ENCODE measurements at places on chromosomes 13 and 19. TPM values are rescaled to one million over a fixed set of nuclear protein-coding genes. Genes with fewer than 3 reads are reported as not detected.

DNA sequence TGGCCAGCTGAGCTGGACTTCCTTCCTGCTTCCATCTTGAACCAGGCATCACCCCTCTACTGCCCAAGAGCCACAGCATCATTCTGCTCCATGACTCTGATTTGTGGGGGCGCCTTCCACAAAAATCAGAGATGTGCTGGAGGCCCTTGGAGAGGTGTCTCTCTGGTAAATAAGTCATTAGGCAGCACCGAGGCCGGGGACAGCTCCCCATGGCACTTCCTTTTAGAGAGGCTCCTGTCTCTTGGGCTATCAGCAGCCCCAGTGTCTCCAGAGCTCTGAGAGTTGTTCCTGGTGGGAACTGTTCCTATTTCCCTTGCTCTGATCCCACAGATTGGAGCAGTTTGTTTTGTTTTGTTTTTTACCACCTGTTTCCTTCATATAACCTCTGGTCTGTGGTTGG is 19.9 kb downstream of the NWD1 start:
- H3K36me3 ChIP-seq: no peaks in the 10 kb centered on the region
- DNase-seq: no peak
- no peak overlapping the region for H3K27ac ChIP-seq
- no peaks in the 10 kb centered on the region for H3K4me1 ChIP-seq
- H3K27me3 ChIP-seq: no peaks in the 10 kb centered on the region

DNA sequence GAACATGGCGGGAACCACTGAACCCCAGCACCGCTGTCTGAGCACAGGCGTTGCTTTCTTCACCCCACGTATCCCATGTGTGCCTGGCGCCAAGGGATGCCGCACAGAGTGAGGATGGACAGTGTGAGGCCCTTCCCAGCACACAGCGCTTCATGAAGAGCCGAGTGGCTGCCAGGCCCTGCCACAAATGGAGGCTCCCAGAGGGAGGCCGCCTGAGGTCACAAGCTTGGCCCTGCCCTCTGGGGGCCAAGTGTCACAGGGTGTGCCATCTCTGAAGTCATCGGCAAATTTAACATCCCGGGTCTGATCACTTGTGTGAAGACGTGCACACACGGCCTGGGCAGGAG is 24.4 kb downstream of the MPND start:
- DNase-seq: no peak
- H3K27ac ChIP-seq: no peak overlapping the region
- H3K4me3 ChIP-seq: no peak overlapping the region
- no peaks in the 10 kb centered on the region for H3K27me3 ChIP-seq
- peaks cover 36% of the 10 kb centered on the region for H3K4me1 ChIP-seq

DNA sequence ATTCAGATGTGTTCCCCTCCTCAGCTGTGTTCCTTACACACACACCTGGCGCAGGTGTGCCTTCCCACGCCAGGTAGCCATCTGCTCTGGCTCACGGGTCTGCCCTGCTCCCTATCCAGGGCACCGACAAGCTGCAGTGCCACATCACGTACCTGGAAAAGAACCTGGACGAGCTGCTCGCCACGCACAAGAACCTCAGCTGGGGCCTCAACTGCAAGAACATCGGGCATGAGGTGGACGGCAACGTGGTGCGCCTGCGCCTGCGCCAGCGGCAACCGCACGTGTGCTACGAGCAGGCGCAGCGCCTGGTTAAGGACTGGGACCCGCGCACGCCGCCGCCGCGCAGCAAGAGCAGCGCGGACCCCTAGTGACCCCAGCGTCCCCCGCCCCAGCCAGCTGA is 26.5 kb upstream of the CASP14 start:
- H3K4me1 ChIP-seq: no peaks in the 10 kb centered on the region
- no peaks in the 10 kb centered on the region for H3K36me3 ChIP-seq
- no peak overlapping the region for H3K27ac ChIP-seq
- no peak overlapping the region for H3K4me3 ChIP-seq
- H3K27me3 ChIP-seq: no peaks in the 10 kb centered on the region

DNA sequence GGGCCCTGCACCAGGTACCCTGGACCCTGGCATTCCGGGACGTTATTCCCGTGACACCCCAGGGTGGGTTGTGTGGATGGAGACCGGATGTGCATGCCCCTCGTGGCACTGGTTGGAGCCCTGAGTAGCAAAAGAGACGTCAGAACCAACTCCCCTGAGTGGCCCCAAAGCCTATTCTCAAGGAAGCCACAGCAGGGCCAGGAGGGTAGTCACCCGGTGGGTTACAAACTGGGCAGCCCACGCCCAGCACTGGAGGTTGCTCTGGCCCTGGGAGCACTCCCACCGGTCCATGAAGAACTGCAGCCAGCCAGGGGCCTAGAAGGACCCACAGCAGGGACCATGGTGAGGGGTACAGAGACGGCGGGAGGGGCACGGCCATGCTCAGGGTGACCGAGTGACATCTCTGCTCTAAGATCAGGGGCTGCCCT is 7.5 kb downstream of the KLF16 start:
- H3K4me3 ChIP-seq: peak overlapping the region; percentile 84
- H3K36me3 ChIP-seq: no peaks in the 10 kb centered on the region
- no peak for DNase-seq
- H3K27ac ChIP-seq: peak overlapping the region; percentile 95

Gene ZNF43
- 22.7 TPM for total RNA-seq

- H3K27me3 ChIP-seq: peaks cover 7% of the 10 kb centered on the region
- DNase-seq: no peak
- no peaks in the 10 kb centered on the region for H3K4me1 ChIP-seq
- H3K27ac ChIP-seq: no peak overlapping the region
Measured at GRCh38 chr13:25192936-25193335, 20.8 kb upstream of the AMER2 start.

DNA sequence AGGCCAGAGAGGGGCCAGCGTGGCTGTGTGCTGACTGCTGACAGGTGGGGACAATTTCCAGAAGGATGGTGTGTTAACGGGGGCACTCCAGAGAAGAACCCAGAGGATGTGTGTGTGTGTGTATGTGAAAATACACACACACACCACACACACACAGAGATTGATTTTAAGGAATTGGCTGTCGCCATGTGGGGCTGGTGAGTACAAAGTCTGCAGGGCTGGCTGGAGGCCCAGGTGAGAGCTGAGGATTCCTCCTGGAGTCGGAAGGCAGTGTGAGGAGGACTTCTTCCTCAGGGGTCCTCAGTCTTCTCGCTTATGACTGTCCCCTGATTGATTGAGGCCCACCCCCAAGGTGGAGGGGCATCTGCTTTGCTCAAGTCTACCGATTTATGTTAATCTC is 7.6 kb upstream of the GJB6 start:
- no peaks in the 10 kb centered on the region for H3K4me1 ChIP-seq
- DNase-seq: no peak
- no peaks in the 10 kb centered on the region for H3K36me3 ChIP-seq
- no peaks in the 10 kb centered on the region for H3K27me3 ChIP-seq
- no peak overlapping the region for H3K27ac ChIP-seq
- H3K4me3 ChIP-seq: no peak overlapping the region

DNA sequence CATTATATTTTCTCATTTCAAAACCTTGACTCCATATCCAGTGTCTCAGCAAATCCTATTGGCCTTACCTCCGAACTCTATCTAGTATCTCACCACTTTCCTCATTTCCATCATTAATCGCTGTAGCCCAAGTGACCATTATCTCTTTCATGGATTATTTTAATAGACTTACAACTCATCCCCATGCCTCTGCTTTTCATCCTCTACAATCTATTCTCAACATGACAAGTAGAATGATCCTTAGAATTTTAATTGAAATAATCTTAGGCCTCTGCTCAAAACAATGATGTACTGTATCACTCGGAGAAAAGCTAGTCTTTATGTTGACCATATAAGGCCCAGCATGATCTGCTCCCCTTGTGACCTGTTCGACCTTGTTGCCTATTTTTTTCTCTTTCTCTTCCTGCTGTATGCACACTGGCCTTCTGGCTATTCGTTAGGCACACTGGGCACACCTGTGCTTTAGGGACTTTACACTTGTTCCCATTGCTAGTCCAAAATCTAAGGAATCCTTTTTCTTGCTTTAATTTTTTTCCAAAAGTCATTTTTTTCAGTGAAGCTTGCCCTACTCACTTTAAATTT is 21.4 kb downstream of the DNAJC15 start:
- H3K27me3 ChIP-seq: no peaks in the 10 kb centered on the region
- no peak for DNase-seq
- H3K36me3 ChIP-seq: no peaks in the 10 kb centered on the region
- H3K4me3 ChIP-seq: no peak overlapping the region
- no peak overlapping the region for H3K27ac ChIP-seq

Gene MISP
- not detected for total RNA-seq

- H3K4me1 ChIP-seq: peaks cover 17% of the 10 kb centered on the region
- peaks cover 16% of the 10 kb centered on the region for H3K27me3 ChIP-seq
- no peaks in the 10 kb centered on the region for H3K36me3 ChIP-seq
- DNase-seq: peak; percentile 34
Measured at GRCh38 chr19:14059093-14059480, 2.8 kb downstream of the PALM3 start.

GRCh38 chr13:76939215-76939614 is 9.1 kb upstream of the ACOD1 start:
- no peak overlapping the region for H3K27ac ChIP-seq
- no peaks in the 10 kb centered on the region for H3K4me1 ChIP-seq
- no peak for DNase-seq
- no peaks in the 10 kb centered on the region for H3K27me3 ChIP-seq
- no peaks in the 10 kb centered on the region for H3K36me3 ChIP-seq

Gene SWSAP1
- total RNA-seq: 2.2 TPM

Gene ZNF816
- total RNA-seq: 11.0 TPM

DNA sequence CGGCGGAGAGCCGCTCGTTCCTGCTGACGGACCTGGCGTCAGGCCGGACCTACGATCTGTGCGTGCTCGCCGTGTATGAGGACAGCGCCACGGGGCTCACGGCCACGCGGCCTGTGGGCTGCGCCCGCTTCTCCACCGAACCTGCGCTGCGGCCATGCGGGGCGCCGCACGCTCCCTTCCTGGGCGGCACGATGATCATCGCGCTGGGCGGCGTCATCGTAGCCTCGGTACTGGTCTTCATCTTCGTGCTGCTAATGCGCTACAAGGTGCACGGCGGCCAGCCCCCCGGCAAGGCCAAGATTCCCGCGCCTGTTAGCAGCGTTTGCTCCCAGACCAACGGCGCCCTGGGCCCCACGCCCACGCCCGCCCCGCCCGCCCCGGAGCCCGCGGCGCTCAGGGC is 8.4 kb downstream of the LRFN3 start:
- H3K27ac ChIP-seq: no peak overlapping the region
- peaks cover 5% of the 10 kb centered on the region for H3K4me1 ChIP-seq
- H3K36me3 ChIP-seq: no peaks in the 10 kb centered on the region
- no peak for DNase-seq
- H3K27me3 ChIP-seq: no peaks in the 10 kb centered on the region

DNA sequence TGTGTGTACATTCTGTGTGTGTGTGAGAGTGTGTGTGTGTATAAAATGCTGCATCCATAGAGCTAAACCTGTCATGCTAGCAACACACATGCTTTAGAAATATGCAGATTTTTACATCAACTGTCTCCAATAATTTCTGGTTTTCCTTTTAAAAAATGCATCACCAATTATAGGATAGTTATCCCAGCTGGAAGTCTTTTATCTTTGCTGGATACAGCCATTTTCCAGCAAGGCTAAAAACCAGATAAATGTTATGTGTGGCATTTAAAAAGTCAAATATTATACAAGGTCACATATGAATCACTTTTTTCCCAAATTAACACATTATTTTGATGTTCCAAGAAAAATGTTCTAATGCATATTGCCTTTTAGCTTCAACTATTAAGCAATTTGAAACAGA is 202.0 kb upstream of the IPO5 start:
- no peaks in the 10 kb centered on the region for H3K27me3 ChIP-seq
- H3K4me3 ChIP-seq: no peak overlapping the region
- H3K36me3 ChIP-seq: no peaks in the 10 kb centered on the region
- H3K4me1 ChIP-seq: no peaks in the 10 kb centered on the region
- no peak for DNase-seq

- peaks cover 5% of the 10 kb centered on the region for H3K4me1 ChIP-seq
- no peak for DNase-seq
- H3K36me3 ChIP-seq: peaks cover 6% of the 10 kb centered on the region
- H3K27ac ChIP-seq: no peak overlapping the region
- no peaks in the 10 kb centered on the region for H3K27me3 ChIP-seq
- H3K4me3 ChIP-seq: no peak overlapping the region
Measured at GRCh38 chr19:15234431-15235130, 2.3 kb upstream of the EPHX3 start.

GRCh38 chr19:11196406-11197287 is 698 bp downstream of the KANK2 start:
- peak overlapping the region; percentile 54 for H3K4me3 ChIP-seq
- peak overlapping the region; percentile 24 for H3K27ac ChIP-seq
- DNase-seq: no peak
- H3K36me3 ChIP-seq: no peaks in the 10 kb centered on the region
- no peaks in the 10 kb centered on the region for H3K27me3 ChIP-seq

Gene ETHE1
- total RNA-seq: 34.4 TPM

Gene LRP3
- not detected for total RNA-seq

Gene NCAN
- total RNA-seq: not detected

GRCh38 chr13:77584106-77584505 is 48.6 kb downstream of the SCEL start:
- no peaks in the 10 kb centered on the region for H3K36me3 ChIP-seq
- no peak for DNase-seq
- no peaks in the 10 kb centered on the region for H3K4me1 ChIP-seq
- no peak overlapping the region for H3K4me3 ChIP-seq
- H3K27ac ChIP-seq: no peak overlapping the region

DNA sequence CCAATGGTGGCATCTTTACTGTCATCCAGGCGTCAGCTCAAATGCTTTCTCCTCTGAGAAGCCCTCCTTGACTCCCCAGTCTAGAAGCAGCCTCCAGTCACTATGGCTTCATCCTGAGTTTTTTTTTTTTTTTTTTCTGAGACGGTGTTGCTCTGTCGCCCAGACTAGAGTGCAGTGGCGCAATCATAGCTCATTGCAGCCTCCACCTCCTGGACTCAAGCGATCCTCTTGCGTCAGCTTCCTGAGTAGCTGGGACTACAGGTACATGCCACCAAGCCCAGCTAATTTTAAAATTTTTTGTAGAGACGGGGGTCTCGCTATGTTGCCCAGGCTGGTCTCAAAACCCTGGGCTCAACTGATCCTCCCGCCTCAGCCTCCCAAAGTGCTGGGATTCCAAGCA is 4.2 kb downstream of the NRTN start:
- no peaks in the 10 kb centered on the region for H3K27me3 ChIP-seq
- H3K36me3 ChIP-seq: no peaks in the 10 kb centered on the region
- H3K27ac ChIP-seq: no peak overlapping the region
- no peak overlapping the region for H3K4me3 ChIP-seq
- H3K4me1 ChIP-seq: peaks cover 6% of the 10 kb centered on the region
- no peak for DNase-seq
